Glomerular endothelial cell (primary cell): ENCODE measurements at places on chromosomes 11 and 22.

- DNase-seq, result no peak
Observed at GRCh38 chr11:111137846-111138245, 107.7 kb upstream of the POU2AF2 start.

DNA sequence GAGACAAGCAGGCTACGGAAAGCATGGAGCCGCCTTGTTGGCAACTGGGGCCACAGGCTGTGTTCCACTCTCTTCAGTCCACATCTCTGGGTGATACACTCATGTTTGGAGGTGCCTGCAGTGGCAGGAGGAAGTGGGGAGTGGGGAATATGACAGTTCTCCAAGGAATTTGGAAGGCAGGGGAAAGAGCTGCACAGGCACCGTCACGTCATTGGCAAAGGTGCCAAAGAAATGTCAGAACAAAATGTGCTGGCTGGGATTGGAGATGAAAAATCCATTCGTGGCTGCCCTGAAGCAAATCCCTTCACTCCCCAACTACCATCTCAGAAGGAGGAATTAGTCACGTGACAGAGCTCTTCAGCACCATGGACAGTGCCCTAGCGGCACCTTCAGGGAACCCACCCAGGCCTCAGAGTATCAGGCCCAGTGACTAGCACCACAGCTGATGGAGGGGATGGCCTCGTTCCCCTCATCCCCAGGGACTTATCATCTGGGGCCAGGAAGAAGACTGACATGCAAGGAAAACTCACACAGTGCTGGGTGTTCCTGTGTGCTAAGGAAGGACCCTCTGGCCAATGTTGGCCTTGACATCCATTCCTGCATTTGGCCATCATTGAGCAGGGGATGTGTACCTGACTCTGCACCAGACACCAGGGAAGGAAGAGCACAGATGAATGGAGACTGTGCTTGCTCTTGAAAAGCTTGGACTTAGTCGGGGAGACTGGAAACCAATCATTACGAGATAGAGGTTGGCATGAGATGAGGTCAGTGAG is 48.5 kb upstream of the PRDM11 start:
- DNase-seq, result peak; percentile 14

GRCh38 chr22:36928196-36928595 is 14.8 kb downstream of the CSF2RB start:
- no peak for DNase-seq

- DNase-seq, result no peak
Observed at GRCh38 chr22:48449466-48450187, 1378.0 kb downstream of the BRD1 start.

- no peak for DNase-seq
Observed at GRCh38 chr11:70059971-70060370, 18.1 kb upstream of the ANO1 start.

GRCh38 chr11:113645593-113646349 is 60.3 kb downstream of the TMPRSS5 start:
- DNase-seq, result no peak

DNA sequence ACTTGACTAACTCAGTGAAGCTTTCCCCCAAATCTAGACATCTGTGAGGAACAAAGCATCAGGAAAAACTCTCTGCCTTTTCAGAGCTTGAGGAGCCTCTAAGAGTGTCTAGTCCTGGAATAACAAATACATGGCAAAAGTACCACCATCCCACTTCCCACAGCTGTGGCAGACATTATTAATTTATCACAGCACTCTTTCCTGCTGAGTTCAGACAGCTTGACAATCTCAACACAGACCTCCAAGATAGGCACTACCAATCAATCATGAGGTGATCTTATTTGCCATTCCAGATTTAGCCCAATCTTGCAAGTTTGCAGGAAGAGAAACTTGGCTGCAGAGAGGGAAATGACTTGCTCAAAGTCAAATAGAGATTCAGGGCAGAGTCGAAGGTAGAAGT is 202.8 kb downstream of the MN1 start:
- DNase-seq, result no peak

DNA sequence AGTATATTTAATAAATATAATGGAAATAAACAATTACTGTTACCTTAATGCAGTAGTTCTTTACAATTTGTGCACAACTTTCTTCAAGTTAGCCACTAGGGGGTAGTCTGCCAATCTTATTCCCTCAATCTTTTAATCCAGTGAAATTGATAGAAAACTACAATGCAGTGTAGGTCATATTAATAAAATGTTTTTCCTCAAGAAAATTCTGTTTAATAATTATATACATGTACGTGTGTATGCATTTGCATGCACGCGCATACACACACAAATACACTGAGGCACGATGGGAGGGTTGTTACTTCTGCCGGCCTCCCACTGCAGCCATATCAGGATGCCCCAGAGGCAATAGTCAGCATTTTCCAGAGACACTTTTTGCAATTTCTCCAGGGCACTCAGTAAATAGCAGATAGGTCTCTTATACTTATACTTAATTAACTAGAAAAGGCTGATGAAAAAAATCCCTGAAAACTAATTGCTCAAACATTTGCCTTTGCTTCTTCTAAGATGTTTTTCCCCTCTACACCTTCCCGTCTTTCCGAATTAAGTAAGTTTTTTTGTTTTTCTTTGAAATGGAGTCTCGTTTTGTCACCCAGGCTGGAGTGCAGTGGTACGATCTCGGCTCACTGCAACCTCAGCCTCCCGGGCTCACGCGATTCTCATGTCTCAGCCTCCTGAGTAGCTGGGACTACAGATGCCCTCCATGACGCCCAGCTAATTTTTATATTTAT is 3.1 kb downstream of the GAB2 start:
- no peak for DNase-seq

- DNase-seq, result no peak
Observed at GRCh38 chr22:28570696-28571373, 108.8 kb downstream of the TTC28 start.

GRCh38 chr11:76604081-76604625 is 66.4 kb downstream of the LRRC32 start:
- DNase-seq, result no peak

- peak; percentile 68 for DNase-seq
Observed at GRCh38 chr22:24474221-24474620, 20.9 kb upstream of the UPB1 start.

DNA sequence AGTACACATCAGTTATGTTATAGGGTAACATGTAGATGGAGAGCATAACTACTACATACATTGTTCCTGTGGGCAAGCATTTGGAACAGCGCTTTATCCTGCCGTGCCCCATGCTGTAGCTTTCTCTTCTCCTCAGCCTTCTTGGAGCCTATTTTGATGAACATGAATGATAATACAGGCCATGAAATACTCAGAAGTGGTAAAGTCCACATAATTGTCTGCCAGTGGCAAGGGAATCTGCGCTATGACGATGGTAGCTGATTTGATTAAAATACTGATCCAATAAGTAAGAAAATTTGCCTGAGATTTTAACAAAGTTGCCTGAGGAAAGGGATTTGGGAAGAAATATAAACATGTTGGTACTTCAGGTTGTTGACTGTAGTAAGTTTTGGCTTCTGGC is 23.3 kb downstream of the ALKBH3 start:
- no peak for DNase-seq

DNA sequence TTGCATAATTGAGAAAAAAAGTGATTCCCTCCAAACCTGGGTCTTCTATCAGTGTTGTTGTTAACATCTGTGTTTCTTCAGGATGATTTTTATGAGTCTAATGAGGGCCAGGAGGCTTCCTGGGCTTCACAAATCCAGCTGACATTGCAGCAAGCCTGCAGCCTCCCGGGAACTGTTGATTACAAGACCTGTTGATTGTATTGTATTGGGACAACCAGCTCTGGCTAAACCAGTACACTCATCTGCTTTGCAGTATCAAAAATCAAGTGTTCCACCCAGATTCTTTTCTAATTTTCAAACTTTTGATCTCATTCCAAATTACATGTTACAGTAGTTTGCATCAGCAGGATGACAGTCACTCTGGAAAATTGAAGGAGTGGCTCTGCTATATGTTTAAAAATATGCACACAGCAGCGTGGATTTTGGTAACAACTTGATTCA is 16.1 kb upstream of the PRSS23 start:
- no peak for DNase-seq

- DNase-seq, result no peak
Observed at GRCh38 chr11:115545581-115546210, 41.5 kb upstream of the CADM1 start.

DNA sequence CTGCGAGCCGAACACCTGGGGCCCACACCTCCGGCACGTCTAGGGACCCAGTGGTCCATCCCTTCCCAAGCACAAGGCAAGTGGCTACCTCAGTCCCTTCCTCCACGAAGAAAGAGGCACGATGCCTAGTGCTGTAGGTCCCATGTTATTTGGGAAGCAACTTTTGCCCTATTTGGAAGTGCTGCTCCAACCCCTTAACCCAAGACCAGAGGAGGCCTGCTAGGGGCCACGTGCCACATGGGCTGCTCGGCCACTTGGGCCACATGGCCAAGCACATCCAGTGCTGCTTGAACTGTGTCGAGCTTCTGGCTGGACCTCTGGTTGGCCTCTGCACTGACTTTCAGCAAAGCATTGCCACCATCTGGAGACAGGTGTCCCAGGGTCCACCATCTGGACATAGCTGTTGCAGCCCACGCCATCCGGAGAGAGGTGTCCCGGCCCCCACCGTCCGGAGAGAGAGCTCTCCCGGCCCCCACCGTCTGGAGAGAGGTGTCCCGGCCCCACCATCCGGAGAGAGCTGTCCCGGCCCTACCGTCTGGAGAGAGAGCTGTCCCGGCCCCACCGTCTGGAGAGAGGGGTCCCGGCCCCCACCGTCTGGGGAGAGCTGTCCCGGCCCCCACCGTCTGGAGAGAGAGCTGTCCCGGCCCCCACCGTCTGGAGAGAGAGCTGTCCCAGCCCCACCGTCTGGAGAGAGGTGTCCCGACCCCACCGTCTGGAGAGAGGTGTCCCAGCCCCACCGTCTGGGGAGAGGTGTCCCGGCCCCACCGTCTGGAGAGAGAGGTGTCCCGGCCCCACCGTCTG is 6.5 kb upstream of the B4GALNT4 start:
- DNase-seq, result no peak

GRCh38 chr11:100687630-100688395 is 725 bp downstream of the ARHGAP42 start:
- peak; percentile 78 for DNase-seq

DNA sequence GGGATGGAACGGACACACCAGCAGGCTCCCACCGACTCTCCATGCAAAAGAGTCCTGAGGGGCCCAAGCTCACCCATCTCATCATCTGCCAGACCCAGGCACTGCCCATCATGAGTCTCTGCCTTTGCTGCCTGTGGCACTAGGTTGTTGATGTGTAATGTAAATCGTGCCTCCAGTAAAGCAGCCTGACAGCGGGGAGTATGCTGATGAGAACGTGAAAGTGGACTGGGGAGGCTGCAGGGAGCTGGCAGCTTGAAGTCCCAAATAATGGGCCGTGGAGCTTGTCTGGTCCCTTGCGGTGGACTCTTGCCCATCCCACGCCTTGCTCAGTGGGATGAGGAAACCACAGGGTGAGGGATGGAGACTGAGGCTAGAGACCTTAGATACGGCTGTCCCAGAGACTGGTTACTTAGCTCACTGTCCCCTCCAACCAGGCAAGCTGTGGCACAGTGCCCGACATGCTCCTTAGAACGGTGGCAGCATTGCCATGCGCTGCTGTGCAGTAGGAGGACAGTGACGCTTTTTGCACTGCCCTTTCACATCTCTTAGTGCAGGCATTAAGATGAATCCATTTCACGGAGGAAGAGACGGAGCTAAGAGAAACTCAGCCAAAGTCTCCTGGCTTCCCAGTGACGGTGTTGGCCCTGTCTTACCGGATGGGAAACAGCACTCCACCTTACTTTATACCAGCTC is 39.6 kb upstream of the PLET1 start:
- no peak for DNase-seq

DNA sequence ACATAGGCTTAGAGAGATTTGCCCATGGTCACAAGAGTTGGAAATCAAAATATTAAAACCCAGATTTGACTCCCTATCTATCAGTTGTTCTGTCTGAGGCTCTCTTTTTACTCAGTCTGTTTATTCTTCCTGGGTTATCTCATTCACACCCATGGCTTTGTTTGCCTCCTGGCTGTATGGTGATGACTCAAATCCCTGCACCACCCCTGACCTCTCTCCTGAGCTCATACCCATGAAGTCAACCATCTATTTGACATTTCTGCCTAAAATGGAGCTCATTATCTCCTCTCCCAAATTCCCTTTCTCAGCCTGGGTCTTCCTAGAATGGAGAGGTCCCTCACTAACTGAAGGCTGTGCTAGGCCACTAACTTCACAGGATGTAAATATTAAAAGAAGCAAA is 27.8 kb upstream of the CCDC134 start:
- no peak for DNase-seq

DNA sequence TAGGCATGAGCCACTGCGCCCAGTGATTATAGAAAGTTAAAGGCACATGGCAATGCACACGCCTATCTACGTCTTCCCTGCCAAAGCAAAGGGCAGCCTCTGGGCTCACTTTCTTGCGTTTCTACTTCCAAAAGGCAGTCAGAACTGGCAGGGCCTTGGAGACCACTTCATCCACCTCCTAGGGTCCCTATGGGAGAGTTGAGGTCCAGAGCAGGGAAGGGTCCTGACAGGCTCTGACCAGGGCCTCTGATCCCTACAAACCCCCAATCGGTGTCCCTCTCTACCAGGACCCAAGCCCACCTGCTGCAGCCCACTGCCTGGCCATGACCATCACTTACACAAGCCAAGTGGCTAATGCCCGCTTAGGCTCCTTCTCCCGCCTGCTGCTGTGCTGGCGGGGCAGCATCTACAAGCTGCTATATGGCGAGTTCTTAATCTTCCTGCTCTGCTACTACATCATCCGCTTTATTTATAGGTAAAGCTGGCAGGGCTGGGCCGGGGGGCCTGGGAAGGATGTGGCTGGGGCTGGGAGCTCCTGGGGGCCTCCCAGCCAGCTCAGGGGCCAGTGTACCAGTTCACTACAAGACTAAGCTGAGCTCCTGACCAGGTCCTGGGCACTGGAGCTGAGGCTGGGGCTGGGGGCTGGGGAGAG is 1.5 kb downstream of the BEST1 start:
- DNase-seq, result no peak

DNA sequence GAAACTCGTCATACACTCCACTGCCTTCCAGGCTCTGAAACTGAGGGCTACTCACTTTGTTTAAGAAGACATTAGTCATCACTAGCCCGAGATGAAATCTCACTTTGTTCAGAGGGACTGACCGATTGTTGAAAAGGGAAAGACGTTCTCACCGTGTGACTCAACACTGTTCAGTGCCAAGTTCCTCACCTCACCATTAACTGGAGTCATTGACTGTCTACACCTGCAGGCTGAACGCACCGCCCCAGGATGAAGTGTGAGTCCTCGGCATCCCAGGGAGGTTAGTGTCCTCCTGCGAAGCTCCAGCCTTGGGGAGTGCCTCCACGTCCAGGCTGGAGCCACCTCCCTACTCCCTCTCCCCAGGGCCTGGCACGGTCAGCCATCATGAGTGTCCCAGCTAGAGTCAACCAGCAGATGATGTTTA is 30.4 kb downstream of the FADD start:
- DNase-seq, result peak; percentile 75

GRCh38 chr22:29784451-29785361 is 17.5 kb downstream of the UQCR10 start:
- DNase-seq, result no peak
